ENCODE measurements at places on chromosomes 5 and 9.

GRCh38 chr9:103942651-103943050 is 151.5 kb upstream of the SMC2 start:
- DNase-seq = no peak

- no peak for DNase-seq
These were observed 275.4 kb downstream of the EBF1 start for GRCh38 chr5:158824241-158824882.

DNA sequence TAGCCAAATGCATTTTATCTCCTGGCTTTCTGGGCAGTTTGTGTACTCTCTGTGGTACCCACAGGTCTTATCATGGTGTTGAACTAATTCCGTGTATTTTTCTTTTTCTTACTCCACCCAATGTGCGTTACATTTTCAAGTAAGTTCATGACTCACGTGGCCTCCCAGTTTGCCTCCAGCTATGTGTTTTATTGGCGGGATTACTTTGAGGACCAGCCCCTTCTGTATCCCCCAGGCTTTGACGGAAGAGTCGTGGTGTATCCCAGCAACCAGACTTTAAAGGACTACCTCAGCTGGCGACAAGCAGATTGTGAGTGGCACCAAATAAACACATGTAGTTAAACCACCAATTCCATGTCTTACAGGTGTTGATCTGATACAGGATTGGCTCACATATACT is 3.2 kb downstream of the THG1L start:
- DNase-seq = no peak

- no peak for DNase-seq
These were observed 659.1 kb downstream of the EFNA5 start for GRCh38 chr5:107011605-107012004.

DNA sequence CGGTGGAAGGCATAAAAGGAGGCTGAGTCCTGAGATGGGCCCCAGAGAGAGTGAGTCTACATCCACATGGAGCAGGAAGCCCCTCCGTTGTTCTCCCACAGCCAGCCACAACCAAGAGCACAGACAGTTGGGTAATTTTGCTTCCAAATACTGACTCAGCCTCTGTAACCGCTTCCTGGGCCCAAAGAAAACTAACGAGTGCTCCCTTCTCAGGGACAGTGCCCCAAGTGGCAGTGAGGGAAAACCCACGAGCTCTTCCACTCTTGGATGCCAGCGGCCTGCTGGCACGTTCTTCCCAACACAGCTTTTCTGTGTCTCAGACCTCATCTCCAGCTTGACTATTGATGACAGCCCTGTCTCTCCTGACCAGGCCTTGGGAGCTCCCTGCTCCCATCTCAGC is 207.6 kb downstream of the FSTL4 start:
- DNase-seq = no peak

GRCh38 chr9:104506565-104506964 is 2.5 kb downstream of the OR13F1 start:
- DNase-seq = no peak

- DNase-seq = no peak
These were observed 70.3 kb downstream of the FYB1 start for GRCh38 chr5:39148983-39149534.

Data from activated CD4-positive, alpha-beta T cell treated with anti-CD3 and anti-CD28 coated beads for 36 hours (primary cell).